ENCODE measurements at places on chromosomes 2 and 18.

- DNase-seq, result no peak
Measured at GRCh38 chr2:220842901-220843665, 729.0 kb downstream of the EPHA4 start.

GRCh38 chr18:24910221-24910620 is 441.7 kb downstream of the ZNF521 start:
- no peak for DNase-seq

DNA sequence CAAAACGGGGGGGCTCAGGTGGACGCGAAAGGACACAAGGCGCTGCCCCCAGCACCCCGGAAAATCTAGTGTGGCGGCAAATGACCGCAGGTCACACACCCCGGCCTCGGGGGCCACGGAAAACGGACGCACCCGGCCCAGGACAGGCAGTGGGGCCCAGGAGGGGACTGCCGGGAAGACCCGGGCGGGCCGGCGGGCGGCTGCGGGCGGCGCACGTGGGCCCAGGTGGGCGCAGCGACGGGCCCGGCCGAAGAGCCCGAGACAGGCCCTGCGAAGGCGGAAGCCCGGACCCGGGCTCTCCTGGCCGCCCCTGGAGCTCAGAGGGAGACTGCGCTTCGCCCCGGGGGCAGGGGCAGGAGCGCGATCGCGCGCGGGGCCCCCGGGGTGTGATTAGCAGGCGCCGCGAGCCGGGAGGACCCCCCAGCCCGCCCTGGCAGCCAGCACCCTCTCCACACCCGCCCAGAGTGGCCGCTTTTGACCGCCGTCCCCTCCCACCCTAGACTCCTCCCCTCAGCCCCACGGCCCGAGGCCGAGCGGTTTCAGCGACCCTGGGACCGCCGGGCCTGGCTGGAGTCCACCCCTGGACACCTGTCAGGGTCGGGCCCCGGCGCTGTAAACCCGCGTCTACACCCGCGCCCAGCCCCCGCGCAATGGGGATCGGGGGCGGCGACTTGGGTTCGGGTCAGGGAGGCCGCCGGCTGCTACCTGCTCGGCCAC is 773 bp downstream of the MBP start:
- peak; percentile 66 for DNase-seq

GRCh38 chr2:75064691-75065396 is 106.4 kb downstream of the POLE4 start:
- peak; percentile 64 for DNase-seq

DNA sequence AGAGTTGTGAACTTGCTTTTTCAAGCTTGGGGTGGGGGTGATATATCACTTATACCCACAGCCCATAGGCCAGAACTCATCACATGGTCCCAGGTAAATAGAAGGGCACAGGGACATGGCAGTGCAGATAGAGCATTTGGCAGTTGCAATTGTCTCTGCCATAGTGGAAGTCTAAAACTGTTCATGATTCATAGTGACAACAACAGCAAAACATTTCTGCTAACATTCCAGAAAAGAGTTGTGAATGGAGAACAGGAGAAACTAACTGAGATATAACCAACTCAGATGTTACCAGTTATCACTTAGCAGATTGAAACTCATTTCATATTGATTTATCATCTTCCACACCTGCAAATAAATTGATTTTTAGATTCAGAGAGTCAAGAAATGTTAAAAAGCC is 278.6 kb upstream of the KYNU start:
- no peak for DNase-seq

DNA sequence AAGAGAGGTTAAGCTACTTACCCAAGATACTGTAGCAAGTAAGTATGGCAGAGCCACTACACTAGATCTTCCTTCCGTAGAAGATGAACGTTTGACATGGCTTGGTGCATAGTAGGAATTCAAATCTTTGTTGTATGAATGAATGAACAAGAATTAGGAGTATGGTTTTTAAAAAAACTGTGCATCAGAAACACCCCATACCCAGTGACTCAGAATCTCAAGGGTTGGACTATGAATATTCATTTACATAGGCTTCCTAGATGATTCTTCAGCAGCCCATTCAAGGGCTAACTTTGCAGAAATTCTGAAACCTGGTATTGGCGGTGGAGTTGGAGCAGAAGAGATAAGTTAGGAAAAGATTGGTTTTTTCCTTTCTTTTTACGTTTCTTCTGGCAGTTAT is 5.4 kb downstream of the ACTR3 start:
- peak; percentile 47 for DNase-seq

DNA sequence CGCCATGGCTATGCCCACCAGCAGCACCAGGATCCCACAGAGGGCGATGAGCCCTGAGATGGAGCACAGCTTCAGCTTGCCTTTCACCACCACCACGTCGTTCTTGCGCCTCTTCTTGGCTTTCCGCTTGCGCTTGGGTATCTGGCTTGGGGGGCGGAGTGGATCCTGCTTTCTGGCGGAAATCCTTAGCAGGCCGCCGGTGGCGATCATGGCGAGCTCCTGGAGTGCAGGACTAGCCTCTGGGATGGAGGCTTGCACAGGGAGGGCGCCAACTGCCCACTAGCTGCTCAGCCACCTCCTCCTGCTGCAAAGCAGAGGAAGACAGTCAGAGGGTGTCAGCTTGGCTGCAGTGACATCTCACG is 3.5 kb downstream of the TMEM200C start:
- no peak for DNase-seq

- DNase-seq, result no peak
Measured at GRCh38 chr2:174775571-174775980, 11.3 kb upstream of the CHRNA1 start.

DNA sequence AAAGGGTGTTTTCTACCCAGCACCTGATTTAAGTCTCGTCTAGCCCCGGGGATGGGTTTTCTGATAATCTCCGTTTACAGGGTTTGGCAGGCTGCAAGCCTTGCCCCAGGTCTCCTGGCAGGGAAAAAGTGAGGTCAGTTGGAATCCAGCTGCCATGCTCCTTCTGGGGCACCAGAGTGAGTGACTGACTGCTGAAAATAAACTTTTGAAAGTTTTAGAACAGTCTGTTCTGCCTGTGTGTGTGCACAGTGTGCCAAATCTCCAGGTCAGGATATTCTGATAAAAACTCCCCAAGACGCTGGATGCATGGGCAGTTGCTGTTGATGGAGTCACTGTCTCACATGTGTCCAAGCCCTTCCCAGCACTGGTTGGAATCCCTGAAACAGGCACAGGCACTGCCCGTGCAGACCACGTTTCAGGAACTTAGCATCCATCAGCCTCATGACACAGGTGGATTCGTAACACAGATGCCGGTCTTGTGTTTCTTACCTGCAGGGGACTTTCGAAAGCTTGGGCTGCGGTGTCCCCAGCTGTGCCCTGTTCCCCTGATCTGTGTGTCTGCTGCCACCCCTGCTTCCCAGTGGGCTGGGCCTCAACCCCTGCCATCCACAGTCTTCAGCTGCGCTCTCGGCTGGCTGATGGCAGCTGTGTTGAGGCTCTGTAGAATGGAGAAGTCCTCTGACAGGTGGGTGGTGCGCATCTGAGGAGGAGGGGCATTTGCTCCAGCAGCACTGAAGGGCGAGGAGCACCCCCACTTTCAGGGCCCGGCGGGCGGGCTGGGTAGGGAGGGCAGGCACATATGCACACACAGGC is 65.0 kb downstream of the SH3RF3 start:
- DNase-seq, result no peak

DNA sequence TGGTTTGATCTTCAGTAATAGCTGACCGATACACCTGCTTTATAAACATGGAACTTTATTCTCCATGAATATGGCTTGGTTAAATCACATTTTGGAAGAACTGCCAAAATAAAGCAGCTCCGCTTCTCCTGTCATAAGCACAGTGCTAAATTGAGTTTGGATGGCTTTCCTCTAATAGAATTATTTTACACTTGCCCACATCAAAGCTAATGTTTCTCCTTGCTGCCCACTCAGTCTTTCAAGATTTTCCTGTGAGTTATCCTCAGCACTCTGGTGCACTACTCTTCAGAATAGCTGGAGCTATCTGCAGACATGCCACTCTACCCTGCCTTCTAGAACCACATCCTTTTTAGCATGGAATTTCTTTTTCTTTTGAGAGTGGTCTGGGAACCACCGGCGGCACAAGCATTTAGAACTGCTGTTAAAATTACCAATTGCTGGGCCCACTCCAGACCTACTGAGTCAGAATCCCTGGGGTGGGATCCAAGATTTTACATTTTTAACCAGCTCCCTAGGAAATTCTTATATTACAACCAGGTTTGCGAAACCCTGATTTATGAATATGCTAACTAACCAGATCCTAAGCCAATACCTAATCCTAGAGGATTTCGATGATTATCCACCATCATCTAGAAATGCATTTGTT is 283.3 kb downstream of the AFF3 start:
- DNase-seq, result no peak

DNA sequence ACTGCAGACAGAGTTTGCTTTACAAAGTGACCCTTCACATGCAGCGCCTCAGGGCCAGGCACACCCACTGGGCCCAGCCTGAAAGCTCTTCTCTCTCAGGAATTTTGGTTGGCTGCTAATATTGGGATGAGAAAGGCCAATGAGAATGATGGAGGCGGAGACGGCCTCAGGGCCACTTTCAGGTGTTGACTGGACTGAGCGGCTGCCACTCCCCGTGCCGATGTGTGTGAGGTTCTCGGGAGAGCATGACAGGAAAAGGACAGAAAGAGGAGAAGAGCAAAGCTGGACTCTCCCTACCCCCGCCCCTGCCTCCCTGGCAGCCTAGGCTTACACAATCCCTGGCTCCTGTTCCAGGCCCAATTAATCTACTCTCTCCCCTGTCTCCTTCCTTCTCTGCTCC is 155.7 kb downstream of the CELF4 start:
- DNase-seq, result no peak

DNA sequence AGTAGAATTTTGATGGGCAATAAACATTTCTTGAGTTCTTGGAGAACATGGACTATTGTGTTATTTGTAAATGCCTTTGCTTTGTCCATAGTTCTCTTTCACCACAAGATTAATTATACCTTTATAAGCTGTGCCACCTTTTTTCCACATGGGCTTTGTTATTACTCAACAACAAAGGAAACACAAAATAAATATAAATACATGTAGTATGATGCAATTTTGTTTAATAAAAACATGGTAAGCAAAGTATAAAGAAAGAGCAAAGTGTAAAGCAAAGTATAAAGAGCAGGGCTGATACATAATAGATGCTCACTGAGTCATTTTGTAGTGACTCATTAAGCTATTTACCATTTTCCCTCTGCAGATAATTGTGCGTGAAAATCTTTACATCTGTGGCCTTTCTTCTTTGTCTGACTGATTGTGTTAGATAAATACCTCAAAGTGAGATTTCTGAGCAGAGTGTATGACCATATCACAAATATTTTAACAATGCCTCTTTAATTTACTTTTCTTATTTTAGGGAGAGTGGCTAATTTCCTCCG is 80.9 kb downstream of the CERS6 start:
- no peak for DNase-seq

DNA sequence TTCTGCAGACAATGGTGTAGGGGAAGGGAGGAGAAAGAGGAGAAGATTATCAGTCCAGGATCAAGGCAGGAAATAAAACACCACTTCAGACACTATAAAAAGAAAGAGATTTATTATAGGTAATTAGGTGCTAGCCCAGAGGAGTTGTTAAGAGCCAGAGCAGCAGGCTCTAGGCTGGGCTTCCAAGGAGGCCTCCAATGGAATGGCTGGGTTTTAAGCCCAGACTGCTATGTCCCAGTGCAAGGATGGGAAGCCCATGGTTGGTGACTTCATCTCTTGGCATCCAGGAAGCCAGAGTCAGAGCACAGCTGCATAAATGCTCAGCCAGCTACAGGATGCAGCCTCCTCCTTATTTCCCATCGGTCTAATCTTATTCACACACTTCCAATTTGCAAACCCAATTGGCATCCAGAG is 95.6 kb downstream of the LAMA3 start:
- DNase-seq, result no peak

GRCh38 chr2:146990311-146991054 is 854.3 kb upstream of the ACVR2A start:
- DNase-seq, result no peak

- no peak for DNase-seq
Measured at GRCh38 chr2:65583061-65583460, 150.7 kb upstream of the SPRED2 start.

DNA sequence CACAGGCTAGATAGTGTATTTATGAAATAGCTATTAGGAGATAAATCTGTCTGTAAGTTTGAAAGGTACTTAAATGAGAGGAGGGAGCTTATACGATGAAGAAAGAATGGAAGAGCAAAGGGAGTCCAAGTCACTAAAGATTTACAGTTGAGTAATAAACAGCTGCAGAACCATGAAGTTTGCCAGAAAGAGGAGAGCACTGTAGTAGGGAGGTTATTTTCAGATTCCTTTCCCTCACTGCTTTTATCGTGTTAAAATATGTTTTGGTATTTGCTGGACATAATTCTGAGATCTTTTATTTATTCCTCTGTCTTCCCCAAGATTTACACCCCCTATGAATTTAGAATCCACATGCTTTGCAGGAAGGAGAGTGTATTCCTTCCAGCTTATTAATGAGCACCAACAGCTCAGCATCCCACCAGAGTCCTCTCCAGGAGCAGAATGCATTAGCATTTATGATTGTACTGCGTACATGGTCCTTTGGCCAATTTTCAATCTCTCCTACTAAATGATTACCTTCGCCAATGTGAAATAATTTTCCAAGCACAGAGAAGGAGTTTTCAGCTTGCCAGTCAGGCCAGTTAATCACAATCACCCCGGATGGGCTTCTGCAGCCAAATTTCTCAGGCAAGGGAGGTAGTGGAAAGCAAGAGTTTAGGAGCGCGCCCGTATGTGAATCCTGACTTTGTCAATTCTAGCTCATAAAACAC is 297.0 kb downstream of the NBAS start:
- no peak for DNase-seq

GRCh38 chr2:32835148-32835547 is 111.6 kb upstream of the LTBP1 start:
- no peak for DNase-seq

DNA sequence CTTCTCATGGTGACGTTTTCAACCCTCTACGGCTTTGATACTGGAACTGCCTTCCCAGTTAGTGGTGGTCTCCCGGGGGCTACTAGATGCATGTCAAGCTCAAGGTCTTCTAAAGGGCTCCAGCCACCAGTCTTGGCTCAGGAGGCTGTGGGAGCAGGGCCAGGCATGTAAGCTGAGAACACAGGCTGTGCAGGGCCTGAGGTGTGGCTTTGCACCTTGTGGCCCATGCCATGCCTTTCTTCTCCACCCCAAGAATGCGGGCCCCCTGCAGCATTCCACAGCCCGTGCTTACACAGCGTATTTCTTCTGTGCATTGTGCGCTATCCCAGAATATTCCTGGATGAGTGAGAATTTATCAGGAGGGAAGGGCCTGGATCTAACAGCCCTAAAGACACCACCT is 144.9 kb downstream of the SEPTIN10 start:
- no peak for DNase-seq

GRCh38 chr2:124382067-124382618 is 357.1 kb downstream of the CNTNAP5 start:
- DNase-seq, result no peak

DNA sequence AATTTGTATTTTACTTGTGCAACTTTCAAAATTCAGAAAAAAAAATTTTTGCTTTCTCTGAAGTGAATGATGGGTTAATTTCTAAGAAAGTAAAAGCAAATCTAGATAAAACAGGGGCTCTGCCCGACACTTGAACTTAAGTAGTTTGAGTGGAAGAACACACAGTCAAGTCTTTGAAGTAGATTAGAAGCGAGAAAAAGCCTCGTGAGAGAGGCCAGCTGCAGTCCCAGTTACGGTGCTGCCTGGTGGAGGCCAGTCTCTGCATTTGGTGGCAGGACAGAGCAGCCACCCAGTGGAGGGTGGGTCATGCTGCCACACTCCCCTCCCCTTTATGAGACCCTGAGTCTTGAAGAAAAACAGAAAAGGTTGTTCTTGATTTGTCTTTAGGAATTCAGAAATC is 81.8 kb downstream of the INPP5D start:
- DNase-seq, result no peak

Measured in suppressor macrophage treated with lipopolysaccharide for 4 hours (primary cell).